ENCODE measurements at places on chromosomes 12 and 14.

DNA sequence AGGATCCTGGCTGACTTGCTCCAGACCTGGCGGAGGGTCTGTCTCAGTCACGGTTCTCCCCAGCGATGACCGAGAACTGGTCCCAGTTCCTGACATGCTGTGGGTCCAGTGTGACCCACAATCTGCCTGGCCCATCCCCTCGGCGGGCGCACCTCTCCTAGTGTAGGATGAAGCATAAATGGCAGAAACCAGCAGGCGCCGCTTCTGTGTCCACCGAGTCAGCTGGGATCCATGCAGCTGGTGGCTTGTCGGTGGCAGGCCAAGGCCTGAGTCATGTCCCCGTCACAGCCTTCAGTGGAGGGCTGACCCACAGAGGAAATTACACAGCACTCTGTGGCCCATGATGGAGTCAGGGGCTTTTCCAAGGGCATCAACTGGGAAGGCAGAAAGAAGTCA lies 38.5 kb downstream of the NFKBIA start:
- DNase-seq = no peak

DNA sequence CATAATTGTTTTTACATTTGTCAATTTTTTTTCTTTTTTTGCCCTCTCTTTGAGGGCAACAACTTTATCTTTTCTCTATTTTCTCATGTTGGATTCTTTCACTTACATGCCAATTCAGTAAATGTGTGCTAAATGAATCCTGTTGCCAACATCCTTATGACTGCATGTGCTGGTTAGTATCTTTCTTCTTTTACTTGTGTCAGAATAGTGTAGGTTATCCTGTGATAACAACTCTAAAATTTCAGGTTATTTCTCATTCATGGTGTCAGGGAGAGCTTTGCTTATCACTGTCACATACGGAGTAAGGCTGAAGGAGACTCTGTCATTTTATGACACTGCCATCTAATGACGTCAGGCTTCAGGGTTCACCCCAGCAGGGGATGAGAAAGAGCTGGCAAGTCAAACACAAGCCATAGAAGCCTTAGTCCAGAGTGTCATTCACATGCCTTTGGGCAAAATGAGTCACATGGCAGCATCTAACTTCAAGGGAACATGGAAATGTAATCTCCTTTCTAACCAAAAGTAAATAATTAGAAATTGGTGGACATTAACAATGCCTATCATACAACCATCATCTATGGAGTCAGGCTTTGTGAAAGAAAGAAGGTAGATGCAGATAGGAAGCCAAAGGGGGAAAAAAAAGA lies 242.5 kb upstream of the ATP2B1 start:
- no peak for DNase-seq

DNA sequence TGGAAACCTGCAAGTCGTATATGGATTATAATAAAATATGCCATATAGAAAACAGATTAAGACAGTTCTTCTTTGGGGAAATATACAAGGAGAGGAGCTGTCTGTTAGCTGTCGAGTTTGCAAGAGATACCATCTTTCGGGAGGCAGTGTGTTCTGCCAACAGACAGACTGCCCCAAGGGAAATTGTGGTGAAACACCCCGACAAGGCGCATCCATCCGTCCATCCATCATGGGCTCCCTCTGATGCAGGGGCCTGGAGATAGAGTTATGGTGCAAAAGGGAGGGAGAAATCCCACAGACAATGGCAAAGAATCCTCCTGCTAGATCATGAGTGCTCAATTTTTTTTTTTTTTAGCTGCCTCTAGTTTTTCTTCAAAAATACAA lies 156.3 kb downstream of the DPF3 start:
- no peak for DNase-seq

- no peak for DNase-seq
Measured at GRCh38 chr14:54594537-54594936, 27.6 kb downstream of the SAMD4A start.

DNA sequence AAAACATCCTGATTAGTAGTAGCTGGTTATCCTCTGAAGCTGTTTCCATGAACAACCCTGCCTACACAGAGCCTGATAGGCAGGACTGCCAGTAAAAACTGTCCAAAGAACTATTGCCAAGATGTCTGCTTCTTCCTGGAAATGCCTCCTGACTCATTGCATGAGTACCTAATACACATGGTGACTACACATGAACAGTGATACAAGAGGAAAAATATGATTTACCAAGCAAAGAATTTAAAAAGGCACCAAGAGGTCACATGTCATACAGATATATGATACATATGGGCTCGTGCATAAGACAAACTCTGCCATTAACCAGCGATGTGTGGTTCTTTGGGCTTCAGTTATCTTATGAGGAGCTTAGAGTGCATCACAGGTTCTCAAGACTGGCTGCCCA lies 552.3 kb downstream of the SLC16A7 start:
- no peak for DNase-seq

GRCh38 chr14:54591461-54591860 lies 24.5 kb downstream of the SAMD4A start:
- no peak for DNase-seq

DNA sequence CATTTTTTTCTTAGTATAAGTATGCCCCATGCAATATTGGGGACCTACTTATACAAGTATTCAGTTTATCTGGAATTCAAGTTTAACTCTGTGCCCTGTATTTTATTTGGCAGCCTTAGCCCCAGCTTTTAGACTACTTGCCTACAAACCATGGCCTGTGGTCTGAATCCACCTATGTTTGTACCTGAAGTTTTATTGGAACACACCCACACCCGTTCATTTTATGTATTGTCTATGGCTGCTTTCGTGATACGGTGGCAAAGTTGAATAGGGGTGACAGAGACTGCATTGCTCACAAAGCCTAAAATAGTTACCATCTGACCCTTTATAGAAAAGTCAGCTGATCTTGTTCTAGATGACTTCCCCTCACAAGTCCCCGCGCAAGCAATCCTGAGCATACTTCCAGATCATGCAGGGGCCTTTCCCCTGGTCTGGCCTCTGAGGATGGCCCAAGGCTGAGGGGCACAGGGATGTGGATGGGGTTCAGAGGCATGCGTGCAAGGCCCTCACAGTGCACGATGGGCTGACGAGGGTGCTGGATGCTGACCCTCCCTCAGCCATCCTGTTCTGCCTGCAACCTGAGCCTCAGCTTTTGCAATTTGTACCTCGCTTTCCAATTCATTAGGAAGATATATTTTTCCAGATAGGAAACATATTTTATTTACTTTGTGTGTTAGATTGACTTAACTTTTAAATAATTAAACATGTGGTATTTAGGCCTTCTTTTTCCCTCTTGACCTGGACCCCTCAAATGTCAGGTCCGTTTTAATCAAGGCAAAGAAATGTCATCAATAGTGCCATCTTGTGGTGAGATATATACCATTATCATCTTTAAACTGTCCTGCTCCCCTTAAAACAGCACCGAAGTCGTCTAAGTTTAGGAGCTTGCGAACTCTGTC lies 527.3 kb upstream of the CCDC196 start:
- no peak for DNase-seq

DNA sequence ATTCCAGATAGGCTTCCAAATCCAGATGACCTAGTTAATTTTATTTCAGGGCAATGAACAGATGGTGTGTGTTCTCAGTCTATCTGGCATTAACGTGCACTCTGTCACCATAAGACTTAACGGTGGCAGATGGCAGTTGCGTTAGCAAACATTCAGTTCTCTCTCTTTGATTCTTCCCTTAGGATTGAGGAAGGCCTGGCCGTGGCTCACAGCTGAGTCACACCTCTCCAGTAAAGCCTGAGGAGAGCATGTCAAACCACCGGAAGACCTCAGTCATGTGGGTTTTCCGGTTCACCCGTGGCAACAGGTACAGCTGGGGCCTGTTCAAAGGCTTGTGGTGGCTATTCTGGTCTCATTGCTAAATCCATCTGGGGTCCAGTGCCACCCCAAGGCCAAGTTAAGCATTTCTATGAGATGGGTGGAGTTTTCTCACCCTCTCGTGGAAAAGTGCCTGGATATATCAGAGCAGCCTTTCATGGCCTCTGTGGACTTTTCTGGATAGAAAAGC lies 545.1 kb upstream of the ATP2B1 start:
- DNase-seq = peak; percentile 2

DNA sequence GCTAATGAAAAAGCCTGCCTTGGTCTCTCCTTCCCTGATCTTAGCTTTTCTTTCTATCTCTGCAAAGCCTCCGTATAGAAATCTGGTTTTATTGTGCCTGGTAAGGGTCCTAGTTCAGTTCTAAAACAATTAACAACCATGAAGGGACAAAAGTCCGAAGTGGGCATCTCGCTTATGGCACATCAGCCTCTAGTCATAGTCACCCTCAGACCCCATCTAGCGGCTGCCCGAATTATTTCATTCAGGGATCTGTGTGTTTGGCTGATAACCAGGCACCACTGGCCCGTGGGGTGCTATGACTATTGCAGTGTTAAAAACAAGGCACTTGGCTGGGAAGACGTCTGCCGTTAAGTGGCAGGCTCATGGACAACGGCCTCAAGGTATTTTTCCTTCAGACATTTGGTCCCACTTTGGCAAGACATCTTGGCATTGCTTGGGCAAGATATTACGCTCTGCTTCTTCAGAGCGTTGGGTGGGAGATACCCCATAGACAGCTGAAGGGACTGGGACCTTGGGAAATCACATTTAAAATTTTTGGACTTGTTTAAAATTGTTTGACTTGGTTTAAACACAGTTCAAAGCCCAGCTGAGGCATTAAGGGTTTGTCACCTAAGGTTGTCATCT lies 87.1 kb downstream of the SINHCAF start:
- DNase-seq = peak; percentile 14

GRCh38 chr14:79179985-79180384 lies 1009.8 kb downstream of the NRXN3 start:
- no peak for DNase-seq

DNA sequence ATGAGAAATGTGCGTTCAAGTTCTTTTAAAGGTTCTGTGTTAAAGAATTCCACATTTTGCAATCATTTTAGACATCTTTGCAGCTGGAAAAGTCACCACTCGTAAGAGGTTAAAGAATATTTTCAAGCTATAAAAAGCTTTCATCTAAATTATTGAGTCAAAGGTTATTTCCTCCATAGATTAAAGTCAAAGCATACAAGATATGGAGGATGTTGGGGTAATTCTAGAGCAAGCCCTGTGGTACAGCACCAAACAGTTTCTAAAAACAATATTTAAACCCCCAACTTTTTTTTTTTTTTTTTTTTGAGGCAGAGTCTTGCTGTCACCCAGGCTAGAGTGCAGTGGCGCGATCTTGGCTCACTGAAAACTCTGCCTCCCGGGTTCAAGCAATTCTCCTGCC lies 1299.8 kb upstream of the TMEM132C start:
- no peak for DNase-seq

DNA sequence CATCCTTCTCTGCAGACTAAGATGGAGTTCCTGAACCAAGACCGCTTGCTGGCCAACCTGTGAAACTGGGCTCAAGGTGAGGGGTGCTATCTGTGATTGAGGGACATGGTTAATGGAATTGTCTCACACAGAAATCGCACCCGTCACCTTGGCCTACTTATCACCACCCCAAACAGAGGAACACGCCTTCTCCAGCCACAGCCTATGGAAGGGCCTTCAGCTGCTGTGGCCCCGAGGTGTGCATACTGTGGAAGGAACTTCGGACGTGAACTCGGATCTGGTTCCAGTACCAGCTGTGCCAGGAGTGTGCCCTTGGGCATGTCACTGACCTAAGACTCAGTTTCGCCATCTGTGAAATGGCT lies 44.4 kb downstream of the EVL start:
- DNase-seq = no peak

DNA sequence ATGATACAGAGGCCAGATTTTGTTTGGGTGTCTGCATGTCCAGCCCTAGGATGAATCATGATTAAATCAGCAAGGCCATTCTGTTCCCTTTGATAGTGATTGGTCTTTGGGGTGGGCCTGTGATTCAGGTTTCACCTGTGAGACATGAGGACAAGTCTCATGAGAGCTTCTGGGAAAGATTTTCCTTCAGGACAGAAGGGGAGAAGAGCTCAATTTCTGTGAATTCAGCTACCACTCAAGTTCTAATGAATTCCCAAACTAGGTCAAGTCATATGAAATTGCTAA lies 73.4 kb downstream of the ZNF664 start:
- DNase-seq = no peak

DNA sequence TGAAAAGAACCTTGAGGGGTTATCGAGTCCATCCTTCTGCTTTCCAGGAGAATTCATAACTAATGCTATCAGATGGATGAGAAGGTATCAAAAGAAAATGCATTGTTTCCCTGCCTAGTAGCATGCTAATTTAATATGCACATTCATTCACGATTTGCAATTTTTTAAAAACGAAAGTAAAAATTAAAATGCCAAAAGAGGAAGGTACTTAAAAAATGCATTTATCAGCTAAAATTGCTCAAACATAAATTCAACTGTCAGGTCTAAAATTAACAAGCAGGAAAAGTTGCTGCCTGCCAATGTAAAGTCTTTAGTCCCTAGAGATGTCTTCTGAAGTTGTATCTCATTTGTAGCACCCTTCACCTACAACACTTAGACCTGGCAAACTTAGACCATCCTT lies 7.9 kb downstream of the ATF7 start:
- no peak for DNase-seq

DNA sequence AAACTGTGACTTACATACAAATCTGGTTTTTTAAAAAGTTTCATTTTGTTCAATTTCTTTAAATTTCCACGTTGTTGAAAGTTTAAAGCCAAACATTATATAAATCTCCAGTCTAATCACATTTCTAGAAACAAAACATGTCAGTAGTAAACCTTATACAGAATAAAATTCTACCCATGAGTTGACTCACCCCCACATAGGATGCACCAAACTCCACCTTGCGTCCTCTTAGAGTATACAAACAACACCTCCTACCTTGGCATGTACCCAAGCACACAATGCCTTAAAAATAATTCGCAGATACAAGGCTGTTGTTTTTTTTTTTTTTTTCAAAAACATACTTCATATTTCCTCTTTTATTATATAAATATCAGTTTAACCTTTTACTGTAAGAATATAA lies 3.3 kb downstream of the FBXL14 start:
- no peak for DNase-seq

DNA sequence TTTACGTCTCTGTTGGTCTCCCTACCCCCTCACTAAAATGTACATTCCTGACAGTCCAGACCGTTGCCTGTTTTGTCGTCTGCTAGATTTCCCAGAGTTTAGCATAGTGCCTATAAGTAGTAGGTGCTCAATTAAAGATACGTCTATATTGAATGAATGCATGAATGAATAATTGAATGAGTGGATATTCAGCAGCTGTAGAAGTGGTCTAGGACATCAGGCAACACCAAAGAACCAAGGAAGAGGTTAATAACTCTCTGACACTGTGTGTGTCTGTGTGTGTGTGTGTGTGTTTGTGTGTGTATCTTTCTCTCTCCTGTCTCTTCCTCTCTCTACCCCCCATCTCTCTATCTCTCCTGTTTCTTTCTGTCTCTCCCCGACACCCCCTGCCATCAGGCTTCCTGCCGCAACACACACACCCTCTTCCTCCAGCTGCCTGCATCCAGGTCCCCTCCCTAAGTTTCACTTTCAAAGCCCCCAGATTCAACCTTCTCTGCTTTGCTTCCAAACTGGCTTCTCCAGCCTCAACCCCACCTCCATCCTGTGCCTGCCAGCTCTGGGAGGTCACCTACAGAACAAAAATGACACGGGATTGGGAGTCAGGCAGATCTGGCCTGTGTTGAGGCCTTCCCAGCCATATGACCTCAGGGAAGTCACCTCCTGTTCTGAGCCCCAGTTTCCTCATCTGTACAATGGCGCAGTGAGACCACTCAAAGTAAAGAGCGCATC lies 119.9 kb upstream of the NCOR2 start:
- DNase-seq = no peak

- no peak for DNase-seq
Measured at GRCh38 chr14:100470523-100470897, 116.7 kb downstream of the BEGAIN start.

- DNase-seq = no peak
Measured at GRCh38 chr12:131287938-131288764, 334.4 kb downstream of the ADGRD1 start.

All from stimulated activated CD4-positive, alpha-beta T cell treated with anti-CD3 and anti-CD28 coated beads, Interleukin-12 subunit alpha, Interleukin-12 subunit beta, amount 100 ng/mL, for 24 hours (primary cell).